ENCODE measurements at places on chromosomes 5 and 9.

DNA sequence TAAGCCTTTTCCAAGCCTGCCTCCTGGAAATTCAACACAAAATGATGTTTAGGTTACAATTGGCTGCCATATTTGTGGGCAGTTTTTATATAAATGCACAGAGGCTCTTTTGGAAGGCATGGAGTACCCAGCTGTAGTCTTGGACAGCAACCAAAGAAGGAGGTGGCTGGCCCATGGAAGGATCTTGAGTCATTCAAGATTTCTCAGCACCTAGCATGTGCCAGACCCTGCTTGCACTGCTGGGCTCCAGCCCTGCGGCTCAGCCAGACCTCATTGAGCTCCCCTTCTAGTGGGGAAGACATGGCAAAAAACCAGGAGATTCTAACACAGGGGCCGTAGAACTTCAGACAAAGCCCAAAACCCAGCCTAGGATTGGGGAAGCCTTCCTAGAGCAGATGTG, 22.1 kb downstream of the JADE2 start:
- no peak for DNase-seq

- DNase-seq, result no peak
Measured at GRCh38 chr5:168601972-168602371, 22.8 kb upstream of the PANK3 start.

- peak; percentile 19 for DNase-seq
Measured at GRCh38 chr9:112029921-112030444, 133.4 kb downstream of the UGCG start.

DNA sequence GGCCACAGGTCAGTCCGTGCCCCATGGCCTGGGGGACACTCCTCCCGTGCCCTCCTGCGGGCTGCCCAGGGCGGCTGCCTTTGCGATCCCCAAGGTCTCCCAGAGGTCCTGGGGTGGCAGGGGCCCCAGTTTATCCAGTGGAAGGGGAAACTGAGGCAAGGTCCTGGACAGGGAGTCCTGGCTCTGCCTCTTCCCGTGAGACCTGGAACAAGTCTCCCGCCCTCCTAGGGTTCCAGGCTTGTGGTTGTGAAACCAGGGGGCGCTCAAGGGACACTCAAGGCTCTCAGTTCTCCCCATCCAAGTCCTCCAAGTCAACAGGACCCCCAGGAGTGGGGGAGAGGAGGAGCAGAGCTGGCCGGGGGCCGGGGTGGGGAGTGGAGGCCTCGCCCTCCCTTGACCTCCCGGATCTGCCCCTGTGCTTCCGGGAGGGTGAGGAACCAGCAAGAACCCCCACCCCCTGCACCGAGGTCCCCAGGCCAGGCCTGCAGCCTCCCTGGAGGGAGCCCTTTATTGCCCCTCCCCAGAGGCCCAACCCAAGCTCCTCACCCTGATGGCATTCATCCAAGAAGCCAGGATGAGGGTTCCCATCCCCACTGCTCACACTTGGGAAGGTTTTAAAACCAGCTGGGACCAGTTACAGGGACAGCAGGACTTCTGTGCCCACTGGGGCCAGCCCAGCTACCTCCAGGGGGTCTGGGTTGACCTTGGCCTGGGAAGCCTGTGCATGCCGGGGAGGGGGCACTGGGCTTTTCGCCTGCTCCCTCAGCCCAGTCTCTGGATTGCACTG, 24.7 kb upstream of the TMEM250 start:
- no peak for DNase-seq

DNA sequence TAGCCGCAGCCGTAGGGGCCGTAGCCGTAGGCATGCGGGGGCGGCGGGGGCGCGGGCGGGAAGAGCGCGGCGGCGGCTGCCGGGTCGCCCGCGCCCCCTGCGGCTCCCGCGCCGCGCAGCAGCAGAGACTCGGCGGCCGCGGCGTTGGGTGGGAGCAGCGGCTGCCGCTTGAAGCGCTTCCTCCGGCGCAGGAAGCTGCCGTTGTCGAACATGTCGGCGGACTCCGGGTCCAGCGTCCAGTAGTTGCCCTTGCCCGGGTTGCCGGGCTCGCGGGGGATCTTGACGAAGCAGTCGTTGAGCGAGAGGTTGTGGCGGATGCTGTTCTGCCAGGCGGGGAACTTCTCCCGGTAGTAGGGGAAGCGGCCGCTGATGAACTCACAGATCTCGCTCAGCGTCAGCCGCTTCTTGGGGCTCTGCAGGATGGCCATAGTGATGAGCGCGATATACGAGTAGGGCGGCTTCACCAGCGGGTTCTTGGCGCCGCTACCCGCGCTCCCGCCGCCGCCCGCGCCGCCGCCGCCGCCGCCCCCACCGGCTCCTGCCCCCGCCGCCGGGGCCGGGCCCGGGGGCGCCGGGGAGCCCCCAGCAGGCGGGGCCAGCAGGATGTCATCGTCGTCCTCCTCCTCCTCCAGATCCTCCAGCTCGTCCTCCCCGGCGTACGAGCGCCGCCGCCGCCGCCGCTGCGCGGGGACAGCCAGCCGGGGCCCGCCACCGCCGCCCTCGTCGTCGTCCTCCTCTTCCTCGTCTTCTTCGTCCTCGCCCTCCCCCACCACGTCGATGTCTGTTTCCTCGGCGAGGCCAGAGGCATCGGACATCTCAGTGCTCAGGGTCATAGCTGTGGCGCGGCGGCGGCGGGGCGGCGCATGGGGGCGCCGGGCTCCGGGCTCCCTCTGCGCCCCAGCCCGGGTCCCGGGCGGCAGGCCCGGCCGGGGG, 781 bp downstream of the FOXD1 start:
- peak; percentile 52 for DNase-seq

DNA sequence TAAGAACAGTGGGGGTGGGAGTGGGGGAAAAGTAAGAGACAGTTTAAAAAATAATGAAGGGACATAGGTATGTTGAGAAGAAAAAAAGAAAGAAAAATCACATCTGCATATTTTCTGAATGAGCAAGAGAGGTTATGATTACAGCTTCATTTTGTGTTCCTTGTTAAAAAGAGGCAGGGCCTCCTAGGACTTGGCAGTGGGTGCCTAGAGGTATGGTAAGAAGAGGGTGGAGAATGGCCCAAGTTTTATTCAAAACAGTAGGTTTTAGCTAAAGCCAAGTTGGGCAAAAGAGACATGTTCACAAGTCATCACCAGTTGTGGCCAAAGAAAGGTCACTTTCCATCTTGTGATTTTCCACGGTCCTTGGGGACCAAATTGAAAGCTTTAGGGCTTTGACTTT, 643.4 kb downstream of the CCDC171 start:
- DNase-seq, result no peak

Data from CD4-positive, alpha-beta T cell treated with Interleukin-12 subunit alpha and Interleukin-12 subunit beta, for 1 hour (primary cell).